ENCODE measurements at places on chromosomes 2 and 18.

DNA sequence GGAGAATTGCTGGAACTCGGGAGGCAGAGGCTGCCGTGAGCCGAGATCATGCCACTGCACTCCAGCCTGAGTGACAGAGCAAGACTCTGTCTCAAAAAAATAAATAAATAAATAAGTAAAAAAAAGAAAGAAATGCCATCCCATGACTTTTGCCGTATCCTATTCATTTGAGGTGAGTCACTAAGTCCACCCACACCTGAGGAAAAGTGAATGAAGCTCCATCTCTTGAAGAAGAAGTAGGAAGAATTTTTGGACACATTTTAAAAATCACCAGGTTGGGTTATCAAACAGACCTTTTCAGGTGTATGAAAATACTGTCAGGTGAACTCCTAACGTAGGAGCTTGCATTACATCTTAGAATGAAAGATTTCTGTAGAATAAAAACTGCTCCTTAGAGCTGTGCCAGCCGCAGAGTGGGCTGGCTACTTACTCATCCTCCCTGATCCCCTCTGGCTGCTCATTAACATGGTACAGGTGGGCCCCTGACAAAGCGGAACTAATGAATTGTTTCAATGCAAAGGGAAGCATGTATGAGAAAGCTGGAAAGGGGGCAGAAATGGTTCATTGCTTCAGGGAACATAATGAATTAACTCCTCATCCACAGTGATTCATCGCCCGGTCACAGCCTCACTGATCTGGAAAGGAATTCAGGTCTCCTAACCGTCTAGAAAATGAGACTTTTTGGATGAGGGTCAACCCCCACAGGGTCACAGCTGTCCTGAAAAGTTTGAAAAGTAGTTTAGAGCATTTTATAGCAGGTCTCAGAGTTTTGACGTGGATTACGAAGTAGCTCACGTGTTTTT, 191.4 kb downstream of the SPP2 start:
- DNase-seq = no peak

DNA sequence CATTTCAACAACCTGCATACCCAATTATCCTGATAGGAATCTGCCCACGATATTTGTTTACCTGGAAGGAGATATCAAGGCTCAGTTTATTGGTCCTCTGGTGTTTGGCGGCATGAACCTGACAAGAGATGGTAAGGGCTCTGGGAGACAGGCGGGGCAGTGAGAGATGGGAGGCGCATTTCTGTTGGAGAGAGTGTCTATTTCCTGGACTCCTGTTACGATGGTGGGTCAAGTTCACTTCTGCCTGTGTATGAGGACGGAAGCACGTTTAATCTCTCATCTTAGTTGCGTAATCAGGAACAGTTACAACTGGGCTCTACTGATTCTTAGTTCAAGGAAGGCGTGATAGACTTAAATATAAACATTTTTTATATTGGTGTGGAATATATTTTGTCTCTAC, 8.9 kb downstream of the PDCL3 start:
- DNase-seq = no peak

GRCh38 chr2:45311559-45311958, 299.5 kb downstream of the SRBD1 start:
- DNase-seq = no peak

- no peak for DNase-seq
Measured at GRCh38 chr2:56693501-56693900, 509.7 kb downstream of the CCDC85A start.

DNA sequence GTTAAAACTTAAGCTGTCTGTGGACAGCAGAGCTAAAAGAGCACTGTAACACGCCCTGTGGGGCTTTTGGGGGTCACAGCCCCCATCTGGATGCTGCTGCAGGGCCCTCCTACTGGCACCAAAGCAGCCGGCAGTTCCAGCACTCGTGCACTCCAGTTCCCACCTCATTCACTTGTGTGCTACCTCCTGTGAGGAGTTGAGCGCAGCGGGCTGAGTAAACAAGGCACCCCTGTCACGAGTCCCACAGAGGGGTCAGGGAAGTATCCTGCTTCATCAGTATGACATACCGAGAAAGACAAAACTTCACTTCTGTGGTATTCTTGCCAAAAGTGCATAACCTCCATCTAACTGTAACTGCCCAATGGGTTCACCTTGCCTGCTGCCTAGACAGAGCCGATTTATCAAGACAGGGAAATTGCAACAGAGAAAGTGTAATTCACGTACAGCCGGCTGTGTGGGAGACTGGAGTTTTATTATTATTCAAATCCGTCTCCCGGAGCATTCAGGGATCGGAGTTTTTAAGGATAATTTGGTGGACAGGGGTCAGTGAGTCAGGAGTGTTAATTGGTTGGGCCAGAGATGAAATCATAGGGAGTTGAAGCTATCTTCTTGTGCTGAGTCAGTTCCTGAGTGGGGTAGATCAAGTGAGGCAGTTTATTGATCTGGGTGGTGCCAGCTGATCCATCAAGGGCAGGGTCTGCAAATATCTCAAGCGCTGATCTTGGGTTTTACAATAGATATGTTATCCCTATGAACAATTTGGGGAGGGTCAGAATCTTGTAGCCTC, 41.6 kb downstream of the TMEM17 start:
- no peak for DNase-seq

- DNase-seq = no peak
Measured at GRCh38 chr2:221451862-221452788, 120.0 kb downstream of the EPHA4 start.

- no peak for DNase-seq
Measured at GRCh38 chr2:219171231-219171651, 1.4 kb upstream of the SLC23A3 start.

GRCh38 chr2:168192839-168193616, 54.4 kb downstream of the STK39 start:
- no peak for DNase-seq

GRCh38 chr2:111910609-111911277, 12.3 kb downstream of the MERTK start:
- DNase-seq = no peak

DNA sequence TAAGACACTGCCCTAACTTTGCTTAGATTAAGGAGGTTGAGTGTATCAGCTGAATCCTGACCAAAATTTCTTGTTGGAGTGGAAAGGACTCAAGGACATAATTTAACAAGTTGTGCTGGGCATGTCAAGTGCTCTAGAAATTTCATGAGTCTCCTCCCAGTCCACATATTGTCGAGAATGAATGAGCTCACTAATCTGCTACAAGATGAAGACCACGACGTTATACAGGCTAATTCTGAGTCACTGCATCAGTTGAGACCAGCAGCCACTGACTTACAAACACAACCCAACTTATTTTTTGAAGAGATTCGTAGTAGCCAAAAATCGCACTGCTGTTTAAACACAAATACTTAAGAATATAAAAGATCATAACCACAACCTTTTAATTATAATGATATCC, 28.7 kb upstream of the SLC8A1 start:
- no peak for DNase-seq

DNA sequence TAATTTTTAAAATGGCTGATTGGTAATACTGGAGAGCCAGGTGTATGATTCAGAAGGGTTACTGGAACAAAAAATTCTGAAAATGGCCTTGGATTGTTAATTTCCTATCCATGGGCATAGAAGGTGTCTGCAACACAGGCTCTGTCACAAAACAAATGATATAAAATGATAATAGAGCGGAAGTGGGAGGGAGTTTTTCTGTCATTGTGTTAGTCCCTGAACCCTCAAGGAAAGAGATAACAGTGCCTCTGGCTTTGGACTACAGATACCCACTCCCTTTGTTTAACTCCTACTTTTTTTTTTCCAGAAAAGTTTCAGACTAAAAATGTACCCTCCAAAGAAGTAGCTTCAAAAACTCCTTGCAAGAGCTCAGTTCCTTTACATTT, 28.0 kb upstream of the YES1 start:
- DNase-seq = no peak

- no peak for DNase-seq
Measured at GRCh38 chr2:101125374-101125773, 25.8 kb downstream of the TBC1D8 start.

DNA sequence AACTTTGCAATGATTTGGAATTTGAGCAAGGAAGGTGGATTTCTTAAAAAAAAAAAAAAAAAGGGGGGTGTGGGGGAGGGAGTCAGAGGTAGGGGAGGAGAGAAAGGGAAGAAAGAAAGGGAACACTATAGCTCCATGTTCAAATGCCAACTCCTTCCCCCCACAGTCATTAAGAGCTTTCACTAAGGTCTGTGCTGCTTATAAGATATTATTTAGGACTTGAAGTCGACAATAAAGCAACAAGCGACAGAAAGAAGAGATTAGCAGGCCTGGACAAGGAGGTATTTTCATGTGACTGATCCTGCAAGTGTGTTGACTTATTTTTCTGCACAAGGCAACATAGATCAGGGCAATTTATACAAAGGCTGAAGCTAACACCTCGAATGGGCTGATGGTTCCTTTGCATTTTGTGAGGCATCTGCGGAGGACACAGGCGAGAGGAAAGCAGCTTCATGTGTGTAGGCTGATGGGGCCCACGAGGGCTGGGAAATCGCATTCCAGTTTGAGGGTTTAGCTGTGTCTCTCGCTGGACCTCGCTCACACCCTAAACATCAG, 382.0 kb downstream of the SOX11 start:
- no peak for DNase-seq

Measured in stimulated activated CD4-positive, alpha-beta T cell treated with anti-CD3 and anti-CD28 coated beads, Interleukin-1b, Interleukin-23, amount 100 ng/mL, for 24 hours (primary cell).